ENCODE measurements at places on chromosomes 2 and 18.
A peak's percentile ranks its signal among the peaks of the same experiment; 100 is the strongest.

DNA sequence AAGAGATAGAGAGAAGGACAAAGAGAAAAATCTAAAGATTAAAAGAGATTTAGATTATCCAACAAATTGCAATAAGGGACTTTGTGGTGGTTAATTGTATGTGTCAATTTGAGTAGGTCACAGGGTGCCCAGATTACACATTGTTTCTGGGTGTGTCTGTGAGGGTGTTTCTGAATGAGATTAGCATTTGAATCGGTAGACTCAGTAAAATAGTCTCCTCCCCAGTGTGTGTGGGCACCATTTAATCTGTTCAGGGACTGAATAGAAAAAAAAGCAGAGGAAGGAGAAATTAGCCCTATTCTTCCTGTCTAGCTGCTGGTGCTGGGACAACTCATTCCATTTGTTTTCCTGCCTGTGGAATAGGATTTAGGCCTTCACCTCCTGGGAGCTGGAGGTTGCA, 339.8 kb upstream of the EPHA4 start:
- no peak for DNase-seq

DNA sequence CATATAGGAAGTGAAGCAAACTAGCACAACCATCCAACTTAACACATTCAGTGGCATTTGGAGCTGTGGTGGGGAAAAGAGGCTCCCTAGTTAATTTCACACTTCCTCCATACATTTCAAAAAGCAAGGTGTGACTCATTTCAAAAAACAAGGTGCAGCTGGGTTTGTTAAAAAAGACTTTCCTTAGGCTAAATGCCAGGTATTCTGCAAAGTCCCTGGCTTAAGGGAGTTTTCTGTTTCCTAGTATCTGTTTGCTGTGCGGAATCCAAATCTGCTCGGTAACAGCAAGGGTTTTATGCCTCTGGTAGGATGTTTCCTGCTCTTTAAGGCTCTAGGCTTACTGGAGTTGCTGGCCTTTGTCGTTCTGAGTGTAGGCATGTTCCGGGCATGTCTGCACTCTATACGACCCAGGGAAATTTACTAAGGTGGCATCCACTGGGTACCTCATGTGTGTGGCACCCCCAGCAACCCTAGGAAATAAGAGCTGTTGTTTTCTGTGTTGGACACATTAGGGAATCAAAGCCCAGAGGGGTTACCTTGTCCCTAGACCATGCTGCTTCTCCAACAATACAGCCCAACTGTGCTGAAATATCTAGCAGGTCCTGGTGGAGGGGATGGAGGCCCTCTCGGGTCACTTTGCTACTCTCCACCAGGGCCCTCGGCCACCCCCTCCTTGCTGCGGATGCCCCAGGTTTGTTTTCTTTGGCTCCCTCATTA, 634 bp upstream of the MSGN1 start:
- no peak for DNase-seq

GRCh38 chr2:169066897-169067296, 2.5 kb upstream of the DHRS9 start:
- no peak for DNase-seq

DNA sequence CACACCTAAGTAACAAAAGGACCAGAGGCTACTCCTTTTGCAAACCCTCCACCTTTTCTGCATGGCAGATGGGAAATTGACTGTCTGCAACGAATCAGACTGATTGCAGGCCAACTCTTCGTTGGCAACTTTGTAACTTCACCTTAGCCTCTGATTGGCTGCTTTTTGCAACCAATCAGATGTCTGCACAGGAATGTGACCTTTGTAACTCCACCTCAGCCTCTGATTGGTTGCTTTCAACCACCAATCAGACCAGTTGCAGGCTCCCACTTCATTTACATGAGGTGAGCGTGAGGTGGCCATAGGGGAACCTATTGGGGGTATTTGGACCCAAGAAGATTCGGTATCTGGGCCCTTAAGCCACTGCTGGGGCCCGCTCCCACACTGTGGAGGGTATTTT, 209.0 kb downstream of the EN1 start:
- no peak for DNase-seq

DNA sequence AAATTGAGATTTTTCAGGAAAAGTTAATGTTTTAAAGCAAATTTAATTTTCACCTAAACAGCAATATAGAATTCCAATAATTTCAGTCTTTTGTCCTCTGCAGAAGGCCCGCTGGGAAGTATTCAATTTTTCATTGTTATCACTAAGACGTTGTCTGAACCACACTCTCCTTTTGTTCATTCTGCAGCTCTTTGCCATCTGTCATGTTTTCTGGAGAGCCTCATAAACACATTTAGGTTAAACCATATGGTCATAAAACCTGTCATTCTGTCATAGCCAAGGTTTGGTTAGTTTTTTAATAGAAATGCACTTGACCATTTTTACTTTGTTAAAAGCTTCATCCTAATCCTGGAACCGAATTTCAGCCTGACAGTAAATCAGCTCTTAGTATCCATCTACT, 54.0 kb upstream of the PGAP1 start:
- no peak for DNase-seq

DNA sequence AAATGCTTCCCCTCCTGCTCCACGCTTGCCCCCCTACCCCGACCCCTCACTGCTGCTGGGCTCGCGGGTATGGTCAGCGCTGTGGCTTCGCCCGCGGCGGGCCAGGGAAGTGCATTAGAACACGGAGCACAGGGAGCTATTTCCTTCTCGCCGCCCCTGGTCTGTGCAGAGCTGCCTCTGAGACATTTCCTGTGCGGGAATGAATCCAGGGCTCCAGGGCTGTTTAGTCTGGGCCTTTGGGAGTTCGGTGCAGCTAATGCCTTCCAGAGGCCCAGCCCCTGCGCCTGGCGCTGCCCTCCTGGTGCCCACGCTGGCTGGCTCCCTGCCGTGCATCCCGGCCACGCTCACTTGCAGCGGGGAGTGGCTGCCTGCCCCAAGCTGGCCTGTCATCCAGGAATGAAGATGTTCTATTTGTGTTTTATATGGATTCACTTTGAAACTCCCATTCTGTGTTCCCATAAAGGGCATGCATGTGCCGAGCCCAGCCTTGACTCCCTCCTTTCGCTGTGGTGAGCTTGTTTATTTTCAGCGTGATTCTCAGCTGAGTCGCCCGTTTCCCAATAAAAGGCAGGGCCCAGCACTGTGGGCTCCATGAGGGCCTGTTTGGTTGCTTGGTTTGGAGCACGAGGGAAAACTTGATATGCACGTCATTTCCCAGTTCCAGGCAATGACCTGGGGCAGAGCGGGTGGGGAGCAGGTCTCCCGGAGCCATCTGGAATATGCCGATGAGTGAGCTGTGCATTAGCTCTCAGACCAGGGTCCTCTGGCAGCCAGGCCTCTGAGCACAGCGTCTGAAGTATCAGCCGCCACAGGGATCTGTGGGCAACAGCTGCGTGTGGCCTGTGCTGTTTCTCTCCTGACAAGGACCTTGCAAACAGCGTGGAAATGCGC, 42.7 kb downstream of the SH3RF3 start:
- DNase-seq, result no peak

- DNase-seq, result peak; percentile 96
These were observed at the start of gene ARL5A for GRCh38 chr2:151828143-151828889. TSS of gene ARL5A (minus strand) at chr2:151828421. CDS start at chr2:151828176, 245 bp downstream.

- DNase-seq, result no peak
These were observed 55.0 kb downstream of the MEP1B start for GRCh38 chr18:32244881-32245280.

- no peak for DNase-seq
These were observed 193.2 kb upstream of the TPO start for GRCh38 chr2:1219901-1220573.

DNA sequence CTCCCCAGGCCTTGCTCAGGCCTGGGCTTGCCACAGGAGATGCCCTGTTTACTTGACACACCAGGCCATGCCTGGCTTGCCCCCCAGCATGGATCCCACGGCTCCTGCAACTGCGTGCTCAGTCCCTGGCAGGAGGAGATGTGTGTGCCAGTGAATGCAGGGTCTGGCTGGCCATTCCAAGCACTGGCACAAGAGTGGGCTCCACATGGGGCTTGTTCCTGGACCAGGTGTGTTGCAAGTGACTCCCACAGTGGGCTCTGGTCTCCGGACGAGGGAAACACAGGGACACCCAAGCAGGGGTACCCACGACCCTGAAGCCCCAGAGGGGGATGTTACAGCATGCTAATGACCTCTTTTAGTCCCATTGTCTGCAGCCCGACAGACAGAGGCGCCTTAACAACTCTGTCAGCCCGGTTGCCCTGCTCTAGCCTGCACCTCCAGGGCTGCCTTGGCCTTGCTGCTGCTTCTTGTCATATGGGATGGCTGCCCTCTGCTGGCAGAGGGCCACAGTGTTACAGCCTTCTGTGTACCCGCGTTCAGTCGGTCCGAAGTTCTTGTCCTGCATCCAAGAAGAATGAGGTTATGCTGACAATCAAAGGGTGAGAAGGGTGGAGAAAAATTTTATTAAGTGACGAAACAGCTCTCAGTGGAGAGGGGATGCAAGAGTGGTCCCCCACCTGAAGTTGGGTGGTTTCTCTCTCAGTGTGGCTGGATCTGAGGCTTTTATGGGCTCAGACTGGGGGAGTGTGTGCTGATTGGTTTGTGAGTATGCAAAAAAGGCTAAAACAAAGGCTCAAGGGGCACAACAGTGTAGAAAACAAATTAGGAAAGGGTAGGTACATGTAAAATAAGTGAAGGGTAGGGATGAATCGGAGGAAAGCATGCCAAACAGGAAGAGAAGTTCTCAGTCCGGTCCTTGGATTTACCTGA, 180.4 kb downstream of the MBD5 start:
- DNase-seq, result peak; percentile 61

GRCh38 chr2:173051463-173052215, 24.0 kb upstream of the MAP3K20 start:
- no peak for DNase-seq

GRCh38 chr18:29056800-29057199, 879.9 kb upstream of the CDH2 start:
- DNase-seq, result no peak

- no peak for DNase-seq
These were observed 89.3 kb downstream of the CSRNP3 start for GRCh38 chr2:165558832-165559231.

DNA sequence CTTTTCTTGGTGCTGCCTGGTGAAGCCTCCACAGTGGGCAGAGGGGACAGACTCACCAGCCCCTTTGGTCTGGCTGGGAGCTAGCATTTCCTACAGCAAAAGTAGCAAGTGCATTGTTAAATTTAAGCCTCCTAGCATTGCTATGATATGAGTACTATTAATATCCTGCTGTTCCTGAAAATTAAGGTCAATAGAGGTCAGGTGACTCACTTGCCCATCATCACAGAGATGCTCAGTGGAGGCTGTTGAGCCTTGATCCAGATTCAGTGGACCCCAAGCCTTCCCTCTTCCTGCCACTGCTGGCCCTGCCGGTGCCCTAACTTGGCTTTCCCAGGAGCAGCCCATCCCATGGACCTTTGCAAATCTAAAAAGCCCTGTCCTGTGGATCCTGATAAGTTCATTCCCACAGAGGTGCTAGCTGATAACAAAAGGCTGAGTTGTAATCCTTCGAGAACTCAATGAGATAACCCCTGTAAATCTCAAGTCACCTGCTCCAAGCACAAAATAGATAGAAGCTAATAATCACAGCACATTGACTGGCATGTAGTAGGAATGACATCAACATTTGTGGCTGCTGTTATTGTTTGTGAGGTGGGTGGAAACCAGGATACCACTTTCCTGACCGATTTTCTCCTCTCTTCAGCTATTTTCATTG, 84.4 kb downstream of the THNSL2 start:
- no peak for DNase-seq

GRCh38 chr2:231707625-231707926, 749 bp upstream of the PTMA start:
- no peak for DNase-seq

DNA sequence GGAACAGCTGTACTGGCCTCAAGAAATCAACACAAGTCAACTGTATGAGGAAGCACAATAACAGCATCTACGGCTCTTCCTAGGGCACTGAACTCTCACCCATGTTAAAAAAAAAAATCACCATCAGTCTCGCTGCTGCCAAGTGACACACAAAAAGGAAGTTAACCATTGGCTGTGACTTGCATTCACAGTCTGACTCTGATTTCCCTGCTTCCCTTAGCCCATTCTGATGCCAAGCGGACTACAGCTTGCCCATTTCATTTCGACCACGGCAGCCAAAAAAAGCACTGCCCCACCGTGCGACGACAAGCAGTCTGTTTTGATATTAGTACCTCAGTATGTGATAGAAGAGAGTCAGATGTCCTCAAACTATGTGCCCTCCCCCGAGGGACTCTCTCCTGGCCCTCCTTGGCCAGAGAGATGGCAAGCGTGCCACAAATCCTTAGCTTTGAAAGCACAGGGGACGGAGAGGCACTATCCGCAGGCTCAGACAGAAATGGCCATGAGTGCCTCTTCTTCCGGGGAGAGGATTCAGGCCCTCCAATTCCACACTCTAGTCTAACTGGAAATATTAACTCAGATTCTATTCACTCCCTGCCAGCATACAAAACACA, 250.0 kb downstream of the TCF4 start:
- no peak for DNase-seq

DNA sequence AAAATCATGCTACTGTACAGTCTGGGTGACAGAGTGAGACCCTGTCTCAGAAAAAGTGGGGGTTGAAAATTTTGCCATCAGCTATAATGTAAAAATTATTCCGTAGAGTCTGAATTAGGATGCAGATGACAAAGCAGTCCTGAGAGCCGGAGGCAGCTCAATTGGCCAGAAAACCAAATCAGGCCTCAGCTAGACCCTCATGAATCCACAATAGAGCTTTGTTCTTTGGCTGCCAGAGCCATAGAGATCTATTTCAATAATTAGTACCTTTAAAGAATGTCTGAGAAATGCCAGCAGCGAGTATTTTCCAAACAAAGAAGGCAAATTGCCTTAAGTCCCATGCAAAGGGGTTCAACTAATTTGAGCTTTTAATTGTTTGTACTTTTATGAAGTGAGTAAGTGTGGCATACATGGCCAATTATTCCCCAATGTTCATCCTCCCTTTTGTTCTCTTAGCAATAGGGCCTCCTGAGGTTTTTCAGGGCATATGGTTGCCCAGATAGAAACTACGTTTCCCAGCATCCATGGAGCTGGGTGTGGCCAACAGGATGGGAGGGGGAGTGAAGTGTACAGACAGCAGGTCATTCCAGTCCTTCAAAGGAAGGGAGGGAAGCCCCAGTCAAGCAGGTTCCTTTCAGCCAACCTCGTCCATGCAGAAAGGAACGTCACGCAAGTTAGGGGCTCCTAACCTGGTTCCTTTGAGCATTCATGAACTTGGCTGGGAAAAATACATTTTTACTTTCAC, 211.3 kb upstream of the APCDD1 start:
- DNase-seq, result no peak

GRCh38 chr18:33581856-33582255, 3.8 kb downstream of the ASXL3 start:
- DNase-seq, result no peak

GRCh38 chr2:149040451-149040850, 2.0 kb downstream of the LYPD6B start:
- peak; percentile 47 for DNase-seq

DNA sequence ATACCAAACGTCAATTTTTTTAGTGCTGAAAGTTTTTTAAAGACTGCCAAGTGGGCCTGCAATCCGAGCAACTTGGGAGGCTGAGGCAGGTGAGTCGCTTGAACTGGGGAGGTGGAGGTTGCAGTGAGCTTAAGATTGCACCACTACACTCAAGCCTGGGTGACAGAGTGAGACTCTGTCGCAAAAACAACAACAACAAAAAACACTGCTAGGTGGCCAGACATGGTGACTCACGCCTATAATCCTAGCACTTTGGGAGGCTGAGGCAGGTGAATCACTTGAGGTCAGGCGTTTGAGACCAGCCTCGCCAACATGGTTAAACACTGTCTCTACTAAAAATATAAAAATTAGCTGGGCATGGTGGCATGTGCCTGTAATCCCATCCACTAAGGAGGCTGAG, 202.8 kb upstream of the COPS8 start:
- DNase-seq, result no peak

- DNase-seq, result no peak
These were observed 44.5 kb downstream of the GBX2 start for GRCh38 chr2:236123716-236124115.

- DNase-seq, result no peak
These were observed 274.7 kb upstream of the SIX2 start for GRCh38 chr2:45283764-45284620.
